ENCODE measurements at places on chromosomes 1 and 21.

GRCh38 chr1:158045639-158046038 lies 52.2 kb downstream of the KIRREL1 start:
- no peak for DNase-seq

DNA sequence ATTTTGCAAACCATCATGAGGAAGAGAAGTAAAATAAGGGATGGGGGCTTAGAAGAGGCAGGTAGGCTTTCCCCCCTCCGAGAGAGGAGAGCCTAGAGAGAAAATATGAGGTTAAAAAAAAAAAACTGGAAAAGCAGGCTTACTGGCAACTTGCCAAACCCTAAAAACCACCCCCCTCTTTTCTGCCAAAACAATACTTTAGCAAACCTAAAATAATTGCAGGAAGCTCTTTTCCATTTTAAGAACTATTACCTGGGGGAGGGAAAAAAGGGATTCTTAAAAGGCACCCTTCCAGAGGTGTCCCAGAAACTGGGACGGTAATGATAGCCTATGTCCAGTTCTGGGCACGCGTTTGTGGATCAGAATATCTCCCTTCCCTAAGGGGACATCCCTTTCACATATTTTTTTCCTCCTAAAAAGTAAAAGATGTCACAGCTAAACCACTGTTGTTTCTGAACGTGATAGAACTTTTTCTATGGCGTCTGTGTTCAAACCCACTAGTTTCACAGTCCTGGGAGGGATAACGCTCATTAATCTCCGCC lies 1.1 kb upstream of the NFIA start:
- DNase-seq: no peak

DNA sequence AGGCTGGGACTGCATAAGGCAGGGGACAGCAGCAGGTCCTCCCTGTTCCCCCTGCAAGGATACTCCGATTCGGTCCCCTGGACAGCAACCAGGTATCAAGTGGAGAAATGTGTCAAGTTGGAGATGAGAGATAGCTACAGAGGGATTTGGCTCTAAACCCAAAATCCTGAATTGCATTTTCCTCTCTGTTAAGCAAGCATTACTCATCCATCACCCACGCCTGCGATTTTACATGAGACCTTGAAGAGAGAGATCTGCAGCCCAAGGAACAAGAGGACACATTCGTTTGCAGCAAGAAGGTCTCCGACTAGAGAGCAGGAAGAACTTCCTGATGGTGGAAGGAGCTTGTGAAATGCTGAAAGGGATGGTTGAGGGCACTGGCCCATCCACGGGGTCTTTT lies 21.9 kb downstream of the SYT2 start:
- DNase-seq: no peak

DNA sequence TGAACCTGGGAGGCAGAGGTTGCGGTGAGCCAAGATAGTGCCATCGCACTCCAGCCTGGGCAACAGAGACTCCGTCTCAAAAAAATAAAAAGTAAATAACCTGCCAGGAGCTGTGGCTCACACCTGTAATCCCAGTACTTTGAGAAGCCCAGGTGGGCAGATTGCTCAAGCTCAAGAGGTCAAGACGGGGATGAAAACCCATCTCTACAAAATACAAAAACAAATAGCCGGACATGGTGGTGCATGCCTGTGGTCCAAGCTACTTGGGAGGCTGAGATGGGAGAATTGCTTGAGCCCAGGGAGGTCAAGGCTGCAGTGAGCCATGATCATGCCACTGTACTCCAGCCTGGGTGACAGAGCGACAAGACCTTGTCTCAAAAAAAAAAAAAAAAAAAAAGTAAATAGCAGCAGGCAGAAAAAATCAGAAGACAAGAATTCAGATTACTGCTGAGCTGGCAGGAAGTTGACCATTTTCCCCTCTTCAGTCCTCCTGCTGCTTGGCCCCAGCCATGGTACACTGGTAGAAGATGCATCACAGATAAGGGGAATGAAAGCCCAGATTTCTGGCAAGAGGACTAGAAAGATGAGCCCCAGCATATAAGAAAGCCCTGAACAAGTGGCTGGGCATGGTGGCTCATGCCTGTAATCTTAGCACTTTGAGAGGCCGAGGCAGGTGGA lies 97.6 kb downstream of the TOMM20 start:
- DNase-seq: no peak

GRCh38 chr1:243217349-243217748 lies 37.7 kb downstream of the CEP170 start:
- DNase-seq: no peak

DNA sequence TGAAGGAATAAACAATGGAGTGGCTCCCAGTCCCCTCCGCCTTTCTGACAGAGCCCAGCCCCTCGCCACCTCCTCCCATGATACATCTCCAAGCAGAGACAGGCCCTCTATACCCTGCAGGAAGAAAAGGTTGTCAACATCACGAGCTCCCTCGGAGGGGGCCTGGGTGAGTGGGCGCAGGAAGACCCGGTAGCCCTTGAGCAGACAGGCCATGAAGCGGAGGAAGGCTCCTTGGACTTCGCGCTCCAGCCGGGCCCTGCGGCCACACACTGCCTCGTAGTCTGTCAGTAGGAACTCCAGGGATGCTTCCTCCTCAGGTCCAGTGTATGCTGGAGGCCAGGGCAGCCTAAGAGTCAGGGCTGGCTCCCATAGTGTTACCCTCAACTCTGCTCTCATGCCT lies 7.0 kb downstream of the DENND4B start:
- DNase-seq: no peak

DNA sequence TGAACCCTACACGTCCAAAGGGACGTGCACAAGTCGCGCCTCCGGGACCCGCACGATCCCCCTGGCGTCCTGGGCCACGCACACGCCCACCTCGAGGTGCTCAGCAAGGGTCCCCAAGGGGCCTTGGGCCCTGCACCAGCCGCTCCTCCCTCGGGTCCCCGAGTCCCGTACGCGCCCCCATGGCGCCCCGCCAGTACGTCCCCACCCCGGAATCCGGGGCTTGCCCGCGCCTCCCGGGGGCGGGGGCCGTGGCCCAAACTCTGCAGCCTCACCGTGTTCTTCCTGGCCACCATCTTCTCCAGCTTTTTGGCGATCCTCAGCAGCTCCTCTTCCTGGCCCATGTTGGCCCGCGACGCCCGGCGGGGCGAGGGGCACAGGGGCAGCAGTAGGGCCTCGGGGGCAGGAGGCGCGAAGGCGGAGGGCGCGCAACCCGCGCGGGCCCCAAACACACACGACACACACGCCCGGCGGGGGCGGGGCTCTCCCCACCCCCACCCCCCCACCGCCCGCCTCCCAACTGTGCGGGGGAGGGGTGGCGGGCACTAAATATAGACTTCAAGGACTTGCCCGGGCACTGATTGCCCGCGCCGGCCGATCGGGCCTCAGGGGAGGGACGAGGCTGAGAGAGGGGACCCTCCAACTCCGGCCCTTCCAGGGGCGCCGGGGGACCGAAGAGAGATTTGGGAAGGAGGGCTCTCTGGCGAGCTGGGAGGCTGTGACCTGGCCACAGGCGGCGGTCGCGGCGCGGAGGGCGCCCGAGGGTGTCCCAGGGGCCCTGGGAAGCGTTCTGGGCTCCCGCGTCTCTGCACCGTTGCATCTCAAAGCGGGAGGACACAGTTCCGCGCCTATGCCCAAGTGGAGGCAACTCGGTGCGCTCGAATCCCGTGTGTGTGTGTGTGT lies at the start of gene TCEA3:
TCEA3 (minus strand) TSS at position 456 of the 900 bp plus-strand sequence; CDS start at position 341, 115 bp downstream.
- DNase-seq: peak; percentile 23

GRCh38 chr1:224799083-224799482 lies 130.4 kb upstream of the DNAH14 start:
- no peak for DNase-seq

DNA sequence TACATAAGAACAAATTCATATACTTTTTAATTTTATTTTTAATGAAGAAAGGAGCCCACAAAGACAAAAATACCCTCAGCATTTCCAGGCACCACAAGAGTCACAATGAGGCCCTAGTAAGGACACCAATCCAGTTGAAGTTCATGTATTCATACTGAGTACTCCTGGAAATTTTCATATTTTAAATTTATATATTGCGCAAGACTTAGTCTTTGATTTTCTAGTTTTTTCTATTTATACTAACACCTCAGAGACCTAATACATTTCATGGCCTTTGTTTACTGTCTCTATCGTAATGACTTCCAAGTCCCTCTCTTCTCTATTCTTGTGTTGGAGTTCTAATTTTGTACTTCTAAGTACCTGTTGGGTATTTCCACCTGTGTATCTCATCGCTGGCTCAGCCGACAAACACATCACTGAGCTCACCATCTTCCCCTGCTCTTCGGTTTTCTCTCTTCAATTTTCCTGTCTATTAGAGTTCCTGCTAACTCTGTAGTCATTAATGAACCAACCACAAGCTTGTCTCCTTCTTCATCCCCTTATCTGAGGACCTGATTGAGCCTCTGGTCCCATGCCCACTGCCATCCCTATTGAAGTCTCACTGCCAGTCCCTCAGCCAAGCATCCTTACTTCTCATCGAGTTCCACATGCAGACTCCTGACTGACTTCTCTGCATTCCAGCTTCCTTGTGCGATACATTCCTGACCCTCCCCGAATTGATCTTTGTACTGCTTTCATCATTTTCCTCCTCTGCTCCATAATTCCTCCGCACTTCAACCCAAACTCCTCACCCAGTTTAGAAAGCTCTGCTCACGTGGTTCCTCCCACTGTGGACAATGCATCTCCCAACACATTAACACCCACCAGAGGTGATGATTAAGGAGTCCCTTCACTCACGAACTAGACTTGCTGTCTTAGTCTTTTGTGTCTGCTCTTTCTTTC lies 17.3 kb upstream of the IRF2BP2 start:
- no peak for DNase-seq

GRCh38 chr1:31790140-31790539 lies 25.7 kb downstream of the SPOCD1 start:
- no peak for DNase-seq
